CD4-positive, alpha-beta T cell treated with Interleukin-4 for 4 hours (primary cell): ENCODE measurements at places on chromosomes 7 and 10.
A peak's percentile ranks its signal among the peaks of the same experiment; 100 is the strongest.

DNA sequence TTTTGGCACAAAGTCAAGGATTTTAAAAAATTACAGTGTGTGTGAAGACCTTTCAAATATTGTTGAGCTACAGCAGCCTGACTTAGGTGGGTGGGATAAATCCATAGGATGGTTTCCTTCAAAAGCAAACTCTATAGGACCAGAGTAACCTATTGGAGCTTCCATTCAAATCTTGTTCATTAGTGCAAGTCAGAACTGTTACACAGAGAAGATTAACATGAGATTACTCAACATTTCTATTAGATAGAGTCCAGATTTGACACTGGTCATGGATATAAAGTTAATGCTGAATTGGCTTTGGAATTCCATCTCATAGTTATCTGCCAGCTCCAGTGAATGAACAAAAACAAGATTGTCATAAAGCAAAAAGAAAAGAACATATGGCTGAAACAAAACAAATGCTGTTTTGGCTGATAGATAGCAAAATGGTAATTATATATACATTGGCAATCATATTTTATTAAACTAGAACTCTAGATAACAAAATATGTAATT, 129.6 kb upstream of the SEMA3A start:
- no peak for DNase-seq

GRCh38 chr7:50629238-50629901, 64.2 kb upstream of the DDC start:
- no peak for DNase-seq

DNA sequence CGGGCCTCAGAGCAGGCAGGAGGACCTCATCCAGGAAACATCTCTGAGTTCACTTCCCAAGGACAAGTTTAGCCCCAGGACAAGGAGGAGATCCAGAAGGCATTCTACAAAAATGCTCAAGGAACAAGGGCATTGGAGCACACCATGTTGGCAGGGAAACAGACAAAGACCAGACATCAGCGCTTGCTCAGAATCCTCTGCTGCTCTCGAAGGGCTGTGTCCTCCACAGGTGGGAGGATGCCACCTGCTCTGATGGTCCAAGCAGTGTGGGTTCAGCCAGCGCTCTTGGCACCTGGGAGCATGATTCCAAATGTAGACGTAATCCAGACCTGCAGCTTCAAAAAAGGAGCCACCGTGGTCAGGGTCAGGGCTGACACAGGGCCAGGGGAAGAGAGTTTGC, 160.7 kb downstream of the DPP6 start:
- no peak for DNase-seq

- no peak for DNase-seq
These were observed 23.0 kb downstream of the VSIR start for GRCh38 chr10:71750124-71750841.

DNA sequence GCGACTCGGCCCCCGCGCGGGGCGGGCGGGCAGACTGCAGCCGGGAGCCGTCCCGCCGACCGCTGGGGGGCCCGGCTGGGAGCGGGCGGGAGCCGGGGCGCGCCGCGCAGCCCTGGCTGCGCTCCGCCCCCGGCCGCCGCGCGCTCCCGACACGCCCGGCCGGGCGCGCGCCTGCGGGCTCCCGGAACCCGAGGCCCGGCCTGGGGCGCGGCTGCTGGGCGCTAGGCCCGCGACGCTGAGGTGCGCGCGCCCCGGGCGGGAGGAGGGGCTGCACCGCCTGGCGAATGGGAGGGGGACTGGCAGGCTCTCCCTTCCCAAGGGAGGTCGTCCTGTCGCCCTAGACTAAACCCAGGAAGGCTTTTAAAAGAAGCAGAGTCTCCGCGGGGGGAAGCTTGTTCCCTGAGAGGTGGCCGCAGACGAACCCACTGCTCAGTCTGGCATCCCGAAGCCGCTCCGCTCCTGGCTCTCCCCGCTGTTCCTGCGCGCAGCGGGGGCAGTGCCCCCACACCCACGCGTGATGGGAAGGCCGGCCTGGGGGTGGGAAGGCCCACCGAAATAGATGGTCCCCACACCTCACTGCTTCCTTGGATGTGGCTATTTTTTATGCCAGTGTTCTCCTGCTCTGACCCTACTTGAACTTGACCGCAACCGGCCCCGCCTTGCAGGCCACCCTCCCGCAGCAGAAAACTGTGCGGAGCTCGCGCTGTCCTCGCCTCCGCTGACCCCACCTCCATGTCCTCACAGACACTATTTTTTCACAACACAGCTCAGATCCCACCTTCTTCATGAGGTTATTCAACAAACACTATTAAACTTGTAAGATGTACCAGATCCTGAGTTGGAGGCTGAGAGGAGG, at the start of gene VOPP1:
Gene VOPP1, minus strand, starts transcription at position 125 of the 856 bp plus-strand sequence. CDS start 178 bp downstream, outside the sequence.
- DNase-seq = peak; percentile 44

- no peak for DNase-seq
These were observed 79.8 kb downstream of the EPDR1 start for GRCh38 chr7:38000272-38000671.

DNA sequence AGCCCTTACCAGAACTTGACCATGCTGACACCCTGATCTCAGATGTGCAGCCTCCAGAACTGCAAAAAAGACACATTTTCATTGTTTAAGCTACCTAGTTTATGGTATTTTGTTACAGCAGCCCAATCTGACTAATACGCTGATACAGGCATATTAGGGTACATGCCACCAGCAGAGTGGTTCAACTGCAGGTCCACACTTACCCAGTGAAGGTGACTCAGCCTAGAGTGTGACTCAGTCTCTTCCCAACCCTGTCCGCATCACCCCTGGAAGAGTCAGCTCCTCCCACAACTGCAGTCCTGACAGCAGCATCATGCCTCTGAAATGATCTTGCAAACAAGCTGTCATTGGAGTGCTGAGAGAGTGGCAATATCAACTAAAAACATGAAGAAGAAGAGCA, 30.8 kb upstream of the GOT1 start:
- DNase-seq = no peak

DNA sequence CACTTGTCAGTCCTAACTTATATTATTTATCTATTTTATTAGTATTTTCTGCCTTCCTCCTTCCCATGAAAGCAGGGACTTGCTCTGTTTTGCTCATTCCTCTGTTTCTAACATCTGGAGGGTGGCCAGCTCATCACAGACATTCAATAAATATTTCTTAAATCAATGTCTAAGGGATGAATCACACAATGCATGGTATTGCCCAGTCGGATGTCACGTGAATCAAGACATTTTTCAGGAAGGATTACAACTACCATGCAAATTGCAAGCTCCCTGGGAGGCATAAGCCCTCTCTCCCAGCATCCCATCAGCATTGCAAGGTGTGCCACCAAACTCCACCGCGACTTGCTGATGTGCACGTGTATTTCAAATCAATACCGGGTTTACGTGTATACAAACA, 146.6 kb upstream of the RNF32 start:
- no peak for DNase-seq

GRCh38 chr10:93915598-93915997, 21.8 kb downstream of the SLC35G1 start:
- no peak for DNase-seq

DNA sequence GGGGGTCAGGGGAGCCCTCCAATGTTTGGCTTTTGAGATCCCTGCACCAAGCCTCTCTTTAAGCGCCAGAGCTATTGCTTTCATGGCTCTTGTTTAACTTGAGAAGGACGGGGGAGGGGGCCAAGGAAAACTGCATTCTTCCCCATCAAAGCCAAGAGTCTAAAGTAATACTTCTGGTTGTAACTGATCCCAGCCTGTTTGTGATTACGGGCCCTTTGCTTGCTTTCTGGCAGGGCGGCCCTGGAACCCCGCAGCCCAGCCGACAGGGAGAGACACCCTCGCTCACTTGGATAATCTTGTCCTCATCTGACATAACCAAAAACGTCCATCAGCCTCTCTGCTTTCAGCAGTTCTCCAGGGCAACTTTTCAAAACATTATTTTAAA, 154.7 kb downstream of the NEURL1 start:
- DNase-seq = no peak

DNA sequence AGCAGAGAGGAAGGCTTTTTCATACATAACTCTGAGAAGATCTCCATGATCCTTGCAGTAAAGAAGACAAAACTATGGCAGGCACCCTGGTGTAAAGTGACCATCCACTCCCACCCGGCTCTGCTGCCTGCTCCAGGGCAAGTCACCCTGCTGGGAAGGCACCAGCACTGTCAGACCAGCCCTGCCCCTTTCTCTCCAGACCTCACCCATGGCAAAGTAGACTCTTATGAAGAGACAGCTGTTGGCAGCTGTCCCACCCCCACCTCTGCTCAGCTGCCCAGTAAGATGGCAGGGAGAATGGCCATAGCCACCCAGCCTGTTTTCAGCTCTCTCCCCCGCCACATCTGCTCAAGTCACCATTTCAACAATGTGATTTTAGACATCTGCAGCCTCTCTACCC, 8.6 kb upstream of the ZMIZ2 start:
- no peak for DNase-seq

GRCh38 chr10:101568054-101568745, 19.9 kb downstream of the POLL start:
- DNase-seq = no peak

DNA sequence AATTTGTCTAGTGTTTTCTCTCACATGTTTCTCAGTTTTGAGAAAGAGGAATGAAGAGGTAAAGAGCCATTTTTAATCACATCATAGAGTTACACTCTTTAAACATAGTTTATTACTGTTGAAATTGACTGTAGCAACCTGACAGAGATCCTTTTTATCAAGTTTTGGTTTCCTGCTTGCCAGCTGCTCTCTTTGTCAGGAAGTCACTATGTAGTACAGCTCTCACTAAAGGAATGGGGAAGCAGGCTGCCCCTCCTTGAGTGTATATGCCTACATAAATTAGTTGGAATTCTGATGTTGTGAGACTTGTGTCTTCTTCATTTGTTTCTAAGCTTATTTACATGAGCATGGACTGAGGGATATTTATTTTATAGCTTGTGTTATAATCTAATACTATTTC, 1274.0 kb upstream of the CELF2 start:
- DNase-seq = no peak

GRCh38 chr7:99141841-99142726, 1.8 kb downstream of the SMURF1 start:
- DNase-seq = peak; percentile 55

GRCh38 chr10:69696073-69696731, 66.2 kb downstream of the FAM241B start:
- DNase-seq = peak; percentile 3

DNA sequence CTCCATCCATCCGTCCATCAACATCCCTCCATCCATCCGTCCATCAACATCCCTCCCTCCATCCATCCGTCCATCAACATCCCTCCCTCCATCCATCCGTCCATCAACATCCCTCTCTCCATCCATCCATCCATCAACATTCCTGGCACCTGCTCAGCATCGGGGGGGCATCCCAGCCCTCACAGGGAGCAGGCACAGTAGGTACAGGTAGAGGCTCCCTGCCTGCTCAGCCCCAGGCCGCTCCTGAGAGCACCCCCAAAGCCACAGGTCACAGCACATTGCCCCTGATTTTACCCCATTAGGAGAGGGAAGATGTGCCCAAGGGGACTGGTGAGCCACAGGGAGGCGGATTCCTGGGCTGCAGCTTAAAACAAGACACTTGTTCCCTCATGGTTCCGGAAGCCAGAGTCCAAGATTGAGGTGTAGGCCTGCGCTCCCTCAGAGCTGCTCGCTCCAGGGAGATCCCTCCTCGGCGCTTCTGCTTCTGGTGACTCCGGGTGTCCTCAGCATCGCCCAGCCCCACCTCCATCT, 21.1 kb upstream of the CFAP46 start:
- no peak for DNase-seq

- no peak for DNase-seq
These were observed 203.3 kb downstream of the ELFN1 start for GRCh38 chr7:1873421-1873820.

DNA sequence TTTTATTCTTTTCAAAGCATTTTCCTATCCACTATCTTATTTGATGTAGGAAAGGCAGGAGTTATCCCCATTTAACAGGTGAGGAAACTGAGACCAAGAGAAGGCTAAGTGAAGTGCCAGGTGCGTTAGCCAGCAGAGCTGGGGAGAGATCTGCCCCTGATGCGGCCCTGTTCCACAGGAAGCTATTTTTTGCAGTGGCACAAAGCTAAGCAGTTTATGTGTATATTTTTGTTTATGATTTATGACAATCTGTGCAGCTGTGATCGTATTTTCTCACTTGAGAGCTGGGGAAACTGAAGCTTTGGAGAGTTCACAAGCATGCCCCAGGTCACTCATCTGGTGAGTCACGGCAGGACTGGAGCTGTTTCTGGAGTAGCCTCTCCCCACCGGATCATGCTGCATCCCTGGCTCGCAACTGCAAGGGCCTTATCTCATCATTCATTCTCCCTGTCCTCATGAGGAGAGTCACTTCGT, 38.8 kb downstream of the SLC29A3 start:
- DNase-seq = no peak

DNA sequence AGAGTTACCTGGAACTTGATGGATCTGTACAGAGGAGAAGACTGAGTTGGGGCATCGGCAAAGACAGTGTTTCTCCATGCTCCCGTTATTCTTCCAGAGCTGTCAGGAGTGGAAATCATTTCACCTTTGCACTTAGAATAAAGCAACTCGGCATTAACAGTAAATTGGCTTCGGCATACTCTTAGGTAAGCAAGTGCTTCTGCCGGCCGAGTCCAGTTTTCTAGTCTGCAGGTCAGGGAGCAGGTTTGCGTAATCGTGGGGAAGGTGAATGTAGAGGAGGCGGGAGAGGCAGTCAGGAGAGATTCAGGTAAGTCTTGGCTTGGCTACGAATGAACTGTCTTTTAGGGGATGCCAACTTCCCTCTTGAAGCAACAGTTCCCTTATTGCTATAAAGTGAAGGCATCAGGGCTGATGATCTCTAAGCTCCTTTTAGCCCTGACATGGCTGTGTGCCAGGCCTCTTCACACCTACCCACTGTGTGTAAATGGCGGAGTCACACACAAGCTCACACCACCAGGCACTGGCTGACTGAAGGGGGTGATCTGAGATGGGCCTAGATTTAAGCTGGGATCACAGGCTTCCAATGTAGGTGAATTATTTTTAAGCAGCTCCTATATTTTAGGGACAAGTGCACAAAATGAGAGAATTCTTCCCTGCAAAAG, 127.1 kb downstream of the GATA3 start:
- no peak for DNase-seq

GRCh38 chr7:131189488-131189887, 138.2 kb upstream of the MKLN1 start:
- DNase-seq = no peak

GRCh38 chr7:134504660-134505164, 22.7 kb upstream of the AKR1B10 start:
- DNase-seq = no peak

GRCh38 chr10:114391599-114391998, 12.7 kb downstream of the AFAP1L2 start:
- no peak for DNase-seq

- DNase-seq = no peak
These were observed 44.8 kb upstream of the EGR2 start for GRCh38 chr10:62860946-62861345.

- no peak for DNase-seq
These were observed 48.5 kb downstream of the SMKR1 start for GRCh38 chr7:129550693-129551360.
